ENCODE measurements at places on chromosomes 2 and 18. TPM values are rescaled to one million over a fixed set of nuclear protein-coding genes. Genes with fewer than 3 reads are reported as not detected.

DNA sequence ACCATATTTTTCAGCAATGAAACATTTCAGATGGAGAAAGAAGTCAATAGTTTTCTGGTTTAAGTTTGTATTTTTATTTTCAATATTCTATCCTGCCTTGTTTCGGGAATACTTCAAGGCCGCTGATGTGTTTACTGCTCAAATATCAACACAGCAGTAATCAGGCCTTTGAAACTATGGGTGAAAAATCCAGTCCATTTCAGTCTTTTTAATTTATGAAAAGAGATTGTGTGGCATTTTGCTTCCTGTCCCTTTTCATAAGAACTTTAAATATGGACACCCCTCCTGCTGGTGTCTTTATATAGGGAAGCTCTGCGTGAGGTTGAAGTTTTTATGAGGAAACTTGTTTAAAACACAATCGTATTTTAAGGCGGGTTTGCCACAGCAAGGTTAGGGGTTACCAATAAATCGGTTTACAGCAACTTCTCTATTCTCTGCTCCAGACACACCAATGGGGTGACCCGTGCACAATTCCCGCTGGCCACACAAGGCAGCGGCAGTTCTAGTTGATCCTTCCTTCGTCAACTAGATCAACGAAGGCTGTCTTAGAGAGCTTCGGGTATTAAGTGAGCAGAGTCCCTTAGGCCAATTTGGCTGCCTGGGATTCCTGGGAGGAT, 1.2 kb upstream of the TANC1 start:
- peak overlapping the region; percentile 90 for H3K27ac ChIP-seq
- no peaks in the 10 kb centered on the region for H3K27me3 ChIP-seq
- peaks cover 28% of the 10 kb centered on the region for H3K4me1 ChIP-seq
- peak overlapping the region; percentile 87 for H3K4me3 ChIP-seq

- H3K4me1 ChIP-seq: no peaks in the 10 kb centered on the region
- no peaks in the 10 kb centered on the region for H3K36me3 ChIP-seq
- DNase-seq: no peak
- H3K4me3 ChIP-seq: no peak overlapping the region
- H3K27me3 ChIP-seq: no peaks in the 10 kb centered on the region
- H3K27ac ChIP-seq: no peak overlapping the region
Measured at GRCh38 chr2:12669036-12669435, 47.7 kb upstream of the TRIB2 start.

MCM6 gene
- total RNA-seq: 16.9 TPM

DNA sequence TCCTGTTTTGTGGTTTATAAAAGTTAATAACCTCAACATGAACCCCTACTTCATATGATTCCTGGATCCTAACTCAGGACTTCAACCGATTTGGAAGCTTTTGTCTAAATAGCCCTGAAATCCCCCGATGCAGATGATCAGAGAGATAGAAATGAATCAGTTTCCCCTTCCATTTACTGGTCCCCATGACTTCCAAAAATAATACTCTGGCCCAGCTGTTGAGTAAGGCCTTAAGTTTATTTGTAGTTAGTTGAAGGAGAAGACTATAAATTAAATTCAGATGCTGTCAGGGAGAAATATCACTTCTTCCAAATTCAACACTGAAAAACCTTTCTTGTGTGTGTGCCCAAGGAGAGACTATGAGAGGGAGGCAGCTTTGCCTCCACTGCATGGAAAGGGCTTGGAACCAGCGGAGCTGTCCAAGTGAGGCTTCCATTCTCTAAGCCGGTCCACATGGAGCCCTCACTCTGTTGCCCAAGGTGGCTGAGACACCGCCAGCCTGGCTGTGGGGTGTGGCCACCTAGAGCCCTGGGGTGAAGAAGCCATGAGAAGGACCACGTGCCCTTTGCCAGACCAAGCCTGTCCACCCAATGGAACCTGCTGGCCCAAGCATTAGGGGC, 53.6 kb downstream of the PIEZO2 start:
- DNase-seq: no peak
- no peaks in the 10 kb centered on the region for H3K36me3 ChIP-seq
- peaks cover 17% of the 10 kb centered on the region for H3K4me1 ChIP-seq
- H3K4me3 ChIP-seq: peak overlapping the region; percentile 3
- H3K27ac ChIP-seq: no peak overlapping the region

- no peaks in the 10 kb centered on the region for H3K36me3 ChIP-seq
- H3K27me3 ChIP-seq: no peaks in the 10 kb centered on the region
- H3K4me1 ChIP-seq: peaks cover 29% of the 10 kb centered on the region
- peak overlapping the region; percentile 93 for H3K27ac ChIP-seq
- H3K4me3 ChIP-seq: no peak overlapping the region
Measured at GRCh38 chr18:45249246-45249661, 366.0 kb upstream of the SLC14A2 start.

RBKS gene
- 5.0 TPM for total RNA-seq

DNA sequence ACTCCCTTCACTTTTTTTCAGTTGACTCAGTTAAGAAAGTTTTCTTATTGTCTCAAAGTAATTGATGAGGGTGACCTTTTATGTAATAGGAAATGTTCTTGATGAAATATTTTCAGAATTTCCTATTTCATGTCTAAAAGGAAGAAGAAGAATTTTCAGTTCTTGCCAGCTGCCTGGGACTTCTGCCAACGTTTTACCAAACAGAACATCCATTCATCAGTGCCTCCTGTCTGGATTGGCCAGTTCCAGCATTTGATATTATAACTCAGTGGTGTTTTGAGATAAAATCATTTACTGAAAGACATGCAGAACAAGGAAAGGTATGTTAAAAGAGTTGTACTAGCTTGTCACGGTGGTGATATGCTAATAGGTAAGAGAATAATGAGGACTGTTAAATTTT, 104.7 kb upstream of the MYO3B start:
- no peak for DNase-seq
- H3K27ac ChIP-seq: no peak overlapping the region
- no peaks in the 10 kb centered on the region for H3K27me3 ChIP-seq
- H3K4me1 ChIP-seq: peaks cover 12% of the 10 kb centered on the region
- no peak overlapping the region for H3K4me3 ChIP-seq
- H3K36me3 ChIP-seq: peaks cover 3% of the 10 kb centered on the region

- H3K4me3 ChIP-seq: no peak overlapping the region
- H3K36me3 ChIP-seq: no peaks in the 10 kb centered on the region
- no peaks in the 10 kb centered on the region for H3K27me3 ChIP-seq
- no peak for DNase-seq
- H3K27ac ChIP-seq: no peak overlapping the region
Measured at GRCh38 chr18:77859634-77860033, 610.0 kb downstream of the GALR1 start.
